HT1080 (cell line): ENCODE measurements at places on chromosomes 7 and 10.

GRCh38 chr10:36341471-36341870 lies 699.4 kb upstream of the FZD8 start:
- DNase-seq = no peak

DNA sequence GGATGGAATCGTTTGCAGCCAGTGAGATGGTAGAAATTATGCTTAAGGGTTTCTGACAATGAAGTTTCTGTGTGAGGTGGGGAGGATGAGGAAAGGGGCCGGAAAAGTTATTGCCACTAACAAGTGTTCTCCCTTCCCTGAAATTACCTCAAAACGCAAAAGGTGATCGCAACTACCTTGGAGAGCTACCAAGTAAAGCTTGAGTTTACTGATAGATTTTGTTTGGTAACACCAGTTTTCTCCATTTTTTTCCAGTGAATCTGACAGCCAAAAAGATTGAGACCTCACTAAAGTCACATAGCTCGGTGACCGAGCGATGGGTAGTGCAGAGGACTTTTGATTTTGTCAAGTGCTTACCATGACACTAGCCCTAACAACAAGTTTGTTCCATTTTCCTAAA lies 1.6 kb downstream of the SUV39H2 start:
- no peak for DNase-seq

DNA sequence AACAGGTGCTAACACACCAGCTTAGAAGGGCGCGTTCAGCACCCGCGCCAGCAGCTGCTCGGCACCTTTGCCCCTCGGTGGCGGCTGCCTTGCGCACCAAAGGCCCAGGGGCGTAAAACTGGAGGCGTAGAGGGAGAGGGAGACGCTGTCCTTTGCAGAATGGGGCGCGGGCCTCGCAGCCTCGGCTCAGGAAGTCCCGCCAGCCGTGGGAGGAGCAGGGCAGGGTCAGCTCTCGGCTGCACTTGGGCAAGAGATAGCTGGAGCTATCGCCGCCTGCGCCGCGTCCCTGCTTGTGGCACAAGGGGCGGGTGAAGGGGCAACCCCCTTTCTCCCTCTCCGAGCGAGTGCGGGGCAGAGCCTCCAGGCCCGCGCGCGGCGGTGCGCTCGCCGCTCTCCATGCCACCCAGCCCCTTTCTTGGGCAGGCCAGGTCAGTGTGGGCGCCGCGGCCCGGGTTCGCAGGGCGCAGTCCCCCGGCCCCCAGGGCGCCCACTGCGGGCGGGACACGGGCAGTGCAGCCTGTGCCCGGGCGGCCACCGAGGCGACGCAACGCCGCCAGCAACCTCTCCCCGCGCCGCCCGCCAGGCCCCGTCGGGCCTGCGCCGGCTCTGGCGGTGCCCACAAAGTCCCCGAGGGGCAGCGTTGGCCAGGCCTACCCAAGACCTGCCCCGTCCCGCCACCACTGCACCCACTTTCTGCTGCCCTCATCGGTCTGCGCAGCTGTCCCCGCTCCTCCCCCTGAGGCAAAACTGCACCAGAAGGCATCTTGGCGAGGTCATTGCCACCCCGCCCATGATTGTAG lies 4.1 kb downstream of the NEUROD6 start:
- no peak for DNase-seq

- DNase-seq = no peak
Measured at GRCh38 chr7:134362587-134363483, 46.1 kb upstream of the SLC35B4 start.

- no peak for DNase-seq
Measured at GRCh38 chr7:20911081-20911480, 124.4 kb upstream of the SP8 start.

DNA sequence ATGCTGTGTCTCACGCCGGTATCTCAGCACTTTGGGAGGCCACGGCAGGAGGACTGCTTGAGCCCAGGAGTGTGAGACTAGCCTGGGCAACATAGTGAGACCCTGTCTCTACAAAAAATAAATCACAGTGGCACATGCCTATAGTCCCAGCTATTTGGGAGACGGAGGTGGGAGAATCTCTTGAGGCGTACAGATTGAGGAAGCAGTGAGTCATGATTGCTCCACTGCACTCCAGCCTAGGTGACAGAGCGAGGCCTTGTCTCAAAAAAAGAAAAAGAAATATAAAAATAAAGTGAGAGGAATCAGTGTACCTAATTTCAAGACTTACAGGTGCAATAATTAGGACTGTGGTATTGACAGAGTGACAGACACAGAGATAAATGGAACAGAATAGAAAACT lies 23.9 kb downstream of the SLC25A40 start:
- no peak for DNase-seq

DNA sequence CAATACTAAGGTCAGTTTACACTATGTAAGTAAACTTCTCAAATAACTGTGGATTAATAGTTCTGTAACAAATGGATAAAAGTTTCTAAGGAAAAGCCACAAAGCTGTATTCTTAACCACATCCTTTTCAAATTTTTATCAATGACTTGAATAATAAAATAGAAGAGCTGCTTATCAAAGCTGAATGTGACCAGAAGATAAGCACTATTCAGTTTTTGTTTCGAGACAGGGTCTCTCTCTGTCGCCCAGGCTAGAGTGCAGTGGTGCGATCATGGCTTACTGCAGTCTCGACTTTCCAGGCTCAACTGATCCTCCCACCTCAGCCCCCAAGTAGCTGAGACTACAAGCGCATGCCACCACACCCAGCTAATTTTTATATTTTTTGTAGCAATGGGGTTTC lies 17.0 kb downstream of the UPF2 start:
- DNase-seq = no peak

DNA sequence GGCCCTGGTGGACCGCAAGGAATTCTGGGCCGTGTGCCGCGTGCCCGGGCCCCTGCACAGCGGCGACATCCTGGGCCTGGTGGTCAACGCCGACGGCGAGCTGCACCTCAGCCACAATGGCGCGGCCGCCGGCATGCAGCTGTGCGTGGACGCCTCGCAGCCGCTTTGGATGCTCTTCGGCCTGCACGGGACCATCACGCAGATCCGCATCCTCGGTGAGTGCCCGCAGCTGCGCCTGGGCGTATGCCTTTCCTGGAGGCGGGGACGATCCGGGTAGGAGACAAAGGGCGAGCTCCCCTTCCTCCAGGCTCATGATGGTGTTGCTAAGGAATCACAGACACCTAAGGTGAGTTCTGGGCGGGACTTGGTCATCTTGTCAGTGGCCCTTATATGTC lies 91.5 kb downstream of the NEURL1 start:
- DNase-seq = no peak

DNA sequence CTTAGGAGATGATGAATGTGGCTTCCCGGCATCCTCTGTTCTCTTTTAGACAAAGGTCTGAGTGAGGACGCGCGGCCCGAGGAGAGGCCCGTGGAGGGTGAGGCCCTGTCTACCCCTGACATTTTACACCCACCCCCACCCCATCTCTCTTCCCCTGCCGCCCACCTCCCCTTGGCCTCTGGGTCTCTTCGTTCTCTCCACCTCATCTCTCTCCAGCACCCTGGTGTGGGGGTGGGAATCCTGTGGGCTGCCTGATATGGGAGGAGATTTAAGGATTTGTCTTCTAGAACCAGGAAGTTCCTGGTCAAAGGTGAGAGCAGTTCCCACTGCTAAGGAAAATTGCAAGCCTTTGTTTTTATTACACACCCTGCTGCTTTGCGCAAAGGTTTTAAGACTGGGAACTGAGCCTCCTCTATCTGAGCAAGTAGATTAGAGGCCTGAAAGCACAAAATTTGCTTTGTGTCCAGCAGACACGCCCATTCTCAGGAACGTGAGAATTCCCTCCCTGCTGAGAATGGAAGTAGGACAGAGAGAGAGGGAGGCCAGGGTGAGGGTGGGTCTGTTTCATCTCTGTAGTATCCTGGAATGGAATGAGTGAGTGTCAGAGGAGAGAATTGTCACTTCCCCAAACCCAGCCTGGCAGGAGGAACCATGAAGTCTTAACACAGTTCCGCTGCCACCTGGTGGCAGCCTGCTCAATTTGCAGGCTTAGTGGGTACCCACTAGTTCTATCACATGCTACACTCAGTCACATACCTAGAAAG lies 91.2 kb downstream of the GTF2IRD1 start:
- peak; percentile 56 for DNase-seq

DNA sequence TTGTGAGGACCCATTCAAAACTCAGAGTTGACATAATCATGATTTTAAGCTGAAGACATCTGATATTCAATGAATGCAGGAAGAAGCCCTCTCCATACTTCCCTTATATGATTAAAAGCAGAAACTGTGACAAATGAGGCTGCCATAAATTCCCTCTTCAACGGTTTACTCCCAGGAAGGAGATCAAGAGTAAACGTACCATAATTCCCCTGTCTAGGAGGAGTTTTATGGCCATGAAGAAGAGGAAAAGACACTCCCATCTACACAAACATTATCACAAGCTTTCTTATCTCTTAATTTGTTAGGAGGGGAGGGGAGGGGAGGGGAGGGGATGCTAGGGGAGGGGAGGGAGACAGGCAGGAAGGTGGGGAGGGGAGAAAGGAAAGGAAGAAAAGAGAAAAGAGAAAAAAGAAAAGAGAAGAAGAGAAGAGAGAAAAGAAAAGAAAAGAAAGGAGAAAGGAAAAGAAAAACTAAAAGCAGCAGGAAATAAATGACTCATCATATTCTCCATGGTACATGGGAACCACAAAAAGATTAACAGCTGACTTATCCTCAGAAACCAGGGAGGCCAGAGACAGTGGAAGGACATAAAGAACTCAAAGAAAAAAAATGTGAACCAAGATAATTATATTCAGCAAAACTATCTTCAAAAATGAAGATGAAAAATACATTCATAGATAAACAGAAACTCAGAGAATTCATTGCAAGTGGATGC lies 121.6 kb downstream of the ALOX5 start:
- DNase-seq = peak; percentile 17
